ENCODE measurements at places on chromosomes 5 and 9.

DNA sequence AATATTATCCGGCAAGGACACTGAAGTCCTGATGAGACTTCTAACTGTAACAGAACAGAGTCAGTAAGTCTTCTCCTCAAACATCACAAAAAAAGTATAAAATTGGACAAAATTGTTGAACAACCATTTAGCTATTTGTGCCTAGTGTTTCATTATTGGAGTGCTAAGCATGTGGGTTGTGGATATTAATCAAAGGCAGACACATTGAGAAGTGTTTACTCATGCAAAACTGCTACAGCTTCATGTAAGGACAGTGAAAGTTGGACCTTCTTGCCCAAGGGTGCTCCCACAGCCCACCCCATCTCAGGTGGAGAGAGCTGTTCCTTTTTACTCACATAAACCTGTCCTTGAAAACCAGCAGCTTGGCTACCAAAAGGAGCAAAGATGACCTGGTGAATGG is 355.1 kb upstream of the DAB2 start:
- no peak for DNase-seq

- DNase-seq: no peak
Measured at GRCh38 chr9:121107881-121108280, 33.1 kb downstream of the CNTRL start.

GRCh38 chr5:133470841-133471240 is 141.5 kb downstream of the FSTL4 start:
- no peak for DNase-seq

DNA sequence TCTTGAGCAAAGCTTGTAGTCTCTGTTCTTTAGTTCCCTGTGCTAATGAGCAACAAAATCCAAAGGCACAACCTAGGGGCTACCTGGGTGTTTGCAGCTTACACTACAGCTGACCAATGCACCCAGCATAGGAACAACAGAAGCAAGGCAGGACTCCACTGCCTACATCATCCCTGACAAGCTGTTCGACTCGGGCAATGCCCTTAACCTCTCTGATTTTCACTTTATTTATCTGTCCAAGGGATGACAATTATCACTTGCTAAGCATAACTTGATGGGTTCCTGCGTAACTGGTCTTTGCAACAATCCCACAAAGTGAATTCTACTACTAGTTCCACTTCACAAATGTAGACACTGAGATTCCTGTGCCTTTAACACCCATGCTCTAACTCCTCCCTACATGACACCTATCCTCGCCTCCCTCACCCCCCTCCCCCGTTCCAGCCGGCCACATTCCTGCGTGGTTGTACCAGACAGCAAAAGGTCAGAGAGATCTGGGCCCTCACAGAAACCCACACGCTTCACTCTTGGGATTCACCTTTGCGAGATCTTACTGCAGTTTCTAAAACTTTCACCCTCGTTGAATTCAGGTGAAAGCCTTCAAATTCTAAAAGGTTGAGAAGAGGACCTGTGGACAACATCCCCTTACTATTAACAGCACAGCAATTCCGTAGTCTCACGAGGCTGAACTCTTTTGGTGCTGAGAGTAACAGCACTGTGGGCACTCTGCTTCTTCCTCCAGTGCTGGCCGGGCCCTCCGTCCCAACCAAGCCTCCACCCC is 995 bp downstream of the IPPK start:
- no peak for DNase-seq

DNA sequence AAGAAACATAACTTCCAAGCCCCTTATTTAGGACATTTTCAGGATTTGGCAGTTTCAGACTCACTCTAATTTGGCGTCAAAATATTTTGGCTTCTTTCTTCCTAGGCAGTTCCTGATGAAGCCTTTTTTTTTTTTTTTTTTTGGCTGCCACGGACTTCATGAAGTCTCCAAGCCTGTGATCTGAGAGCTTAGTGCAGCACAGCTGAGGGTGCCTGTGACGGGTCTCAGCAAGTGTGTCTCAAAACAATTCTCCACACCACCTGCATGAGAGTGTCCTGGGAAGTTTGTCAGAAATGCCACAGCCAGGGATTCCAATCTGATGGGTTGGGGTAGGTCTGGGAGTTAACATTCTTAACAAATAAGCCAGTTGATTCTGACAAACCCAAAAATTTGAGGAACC is 6.0 kb upstream of the ESM1 start:
- no peak for DNase-seq

DNA sequence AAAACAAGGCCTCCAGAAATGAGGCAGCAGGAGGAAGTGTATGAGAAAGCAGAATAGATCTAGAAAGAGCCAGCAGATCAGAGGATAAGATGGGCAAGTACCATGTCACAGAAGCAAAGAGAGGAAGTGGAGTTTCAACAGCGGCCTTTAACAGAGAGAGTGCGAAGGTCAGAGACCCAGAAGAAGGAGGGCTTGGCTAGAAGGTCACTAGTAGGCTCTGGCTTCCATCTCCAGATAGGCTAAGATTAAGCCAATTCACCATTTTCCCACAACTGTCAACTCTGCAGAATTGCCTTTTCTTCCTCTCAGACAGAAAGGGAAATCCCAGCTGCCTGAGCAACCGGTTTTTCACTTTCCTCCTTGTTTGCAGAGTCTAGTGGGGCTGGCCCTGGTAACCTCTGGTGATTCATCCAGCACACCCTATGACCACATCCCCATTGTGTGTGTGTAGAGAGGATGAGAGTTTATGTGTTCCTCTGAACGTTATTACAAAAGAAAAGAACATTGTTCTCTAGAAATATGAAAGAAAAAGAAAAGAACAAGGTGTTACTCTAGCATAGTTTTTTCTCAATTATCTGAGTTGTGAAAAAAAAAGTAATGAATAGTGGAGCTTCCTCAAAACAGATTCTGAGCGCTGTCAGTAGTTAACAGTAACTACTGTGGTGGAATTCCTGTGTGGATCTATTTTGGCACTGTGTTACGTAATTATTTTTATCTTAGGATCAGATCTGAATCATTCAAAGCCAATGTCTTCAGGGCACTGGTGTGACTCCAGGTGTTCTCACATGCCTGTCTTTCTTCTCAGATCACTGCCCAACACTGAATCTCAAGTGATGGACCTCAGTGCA is 220.4 kb downstream of the ARRDC3 start:
- no peak for DNase-seq

DNA sequence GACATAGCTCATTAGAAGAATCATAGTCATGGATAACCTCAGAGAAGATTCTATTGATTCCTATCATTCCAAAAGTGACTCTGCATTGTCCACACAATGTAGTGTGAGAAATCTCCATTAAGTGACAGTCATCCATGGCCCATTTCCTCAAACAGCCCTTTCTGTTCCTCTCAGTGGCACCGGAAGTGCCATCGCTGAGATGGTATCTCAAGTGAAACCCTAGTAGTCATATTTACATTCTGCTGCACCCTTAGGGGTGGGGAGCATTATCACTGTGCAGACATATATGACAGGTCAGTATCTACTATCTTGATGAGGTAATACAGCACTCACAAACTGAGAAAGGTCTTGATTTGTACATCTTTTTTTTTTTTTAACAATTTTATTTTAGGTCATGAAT is 55.4 kb upstream of the MIER3 start:
- DNase-seq: no peak

- no peak for DNase-seq
Measured at GRCh38 chr5:127652952-127653611, 4.2 kb downstream of the CTXN3 start.

GRCh38 chr5:132469380-132470009 is 21.1 kb downstream of the IRF1 start:
- no peak for DNase-seq

DNA sequence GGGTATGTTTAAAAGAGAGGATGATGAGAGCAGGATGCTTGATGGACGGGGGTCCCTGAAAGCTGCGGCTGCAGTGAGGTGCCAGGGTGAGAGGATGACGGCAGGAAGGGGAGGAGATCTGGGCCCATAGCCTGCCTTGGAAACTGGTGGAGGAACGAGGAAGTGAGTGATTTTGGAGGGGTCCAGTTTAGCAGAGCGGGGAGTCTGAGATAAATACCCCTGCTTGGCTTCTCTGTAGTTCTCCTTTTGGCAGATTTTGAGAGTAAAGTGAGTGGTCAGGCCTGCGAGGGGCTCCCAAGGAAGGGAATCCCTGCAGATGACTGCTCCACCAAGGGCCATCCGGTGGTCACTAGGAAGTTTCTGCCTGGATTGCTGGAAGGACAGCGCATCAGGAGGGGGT is 98.5 kb upstream of the PTCH1 start:
- DNase-seq: no peak

DNA sequence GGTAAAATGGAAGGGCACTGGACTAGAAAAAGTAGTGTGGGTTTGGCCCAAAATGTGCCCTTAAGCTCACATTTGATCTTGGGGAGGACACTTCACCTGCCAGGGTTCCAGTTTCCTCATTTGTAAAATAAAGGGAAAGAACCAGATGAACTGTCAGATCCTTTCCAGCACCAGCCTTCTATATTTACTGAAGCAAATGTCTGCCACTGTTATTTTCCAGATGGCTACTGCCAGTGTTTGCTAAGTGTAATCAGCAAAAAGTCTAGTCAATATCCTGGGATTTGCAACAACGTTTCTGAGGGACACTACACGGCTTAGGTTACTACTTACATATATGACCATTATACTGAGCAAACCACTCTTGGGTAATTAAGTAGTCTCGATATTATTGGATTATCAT is 340.3 kb downstream of the KCNN2 start:
- no peak for DNase-seq

GRCh38 chr9:4092793-4093709 is 206.8 kb downstream of the GLIS3 start:
- DNase-seq: no peak

- DNase-seq: no peak
Measured at GRCh38 chr5:158658446-158659230, 441.1 kb downstream of the EBF1 start.

- peak; percentile 30 for DNase-seq
Measured at GRCh38 chr5:180605554-180606214, 14.4 kb upstream of the SCGB3A1 start.

- no peak for DNase-seq
Measured at GRCh38 chr5:127820910-127821553, 117.8 kb downstream of the CCDC192 start.

DNA sequence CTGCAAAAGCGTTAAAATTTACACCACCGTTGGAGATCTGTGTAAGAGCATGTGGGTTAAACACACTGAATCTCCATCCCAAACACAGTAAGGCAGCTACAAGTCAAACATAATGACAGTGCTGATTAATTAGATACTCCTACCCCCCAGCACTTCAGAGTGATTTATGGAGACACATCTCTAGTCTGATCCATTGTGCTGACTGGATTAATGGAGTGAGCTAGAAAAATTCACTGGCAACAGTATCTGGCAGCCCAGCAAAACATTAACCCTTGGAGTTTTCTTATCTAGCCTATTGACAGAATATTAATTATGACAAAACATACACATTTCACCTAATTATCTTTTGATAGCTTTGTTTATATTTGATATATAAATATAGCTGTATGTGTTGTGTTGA is 188.6 kb upstream of the ISL1 start:
- no peak for DNase-seq

GRCh38 chr9:9752722-9753121 is 860.1 kb downstream of the PTPRD start:
- no peak for DNase-seq

GRCh38 chr9:81534138-81534875 is 155.0 kb downstream of the TLE1 start:
- DNase-seq: no peak

DNA sequence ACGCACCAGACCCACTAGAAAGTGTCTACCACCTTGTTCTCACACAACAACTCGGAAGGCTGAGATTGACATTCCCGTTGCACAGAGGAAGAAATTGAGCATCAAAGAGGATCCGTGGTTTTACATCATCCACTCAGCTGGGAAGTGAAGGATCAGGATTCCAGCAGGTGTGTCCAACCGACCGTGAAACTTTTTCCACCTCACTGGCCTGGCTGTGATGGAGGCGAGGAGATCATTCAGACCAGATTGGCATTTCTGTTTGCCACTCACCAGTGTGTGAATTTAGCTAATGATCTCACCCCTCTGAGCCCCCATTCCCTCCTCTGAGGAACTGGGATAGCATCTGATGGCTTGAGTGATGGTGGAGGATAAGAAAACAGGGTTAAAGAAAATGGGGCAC is 46.7 kb upstream of the CPLX2 start:
- DNase-seq: no peak

GRCh38 chr9:131282688-131283422 is 6.5 kb upstream of the FAM78A start:
- DNase-seq: no peak

GRCh38 chr5:59092758-59093157 is 509.9 kb downstream of the RAB3C start:
- no peak for DNase-seq

GRCh38 chr5:156356238-156356637 is 29.3 kb downstream of the SGCD start:
- DNase-seq: no peak

DNA sequence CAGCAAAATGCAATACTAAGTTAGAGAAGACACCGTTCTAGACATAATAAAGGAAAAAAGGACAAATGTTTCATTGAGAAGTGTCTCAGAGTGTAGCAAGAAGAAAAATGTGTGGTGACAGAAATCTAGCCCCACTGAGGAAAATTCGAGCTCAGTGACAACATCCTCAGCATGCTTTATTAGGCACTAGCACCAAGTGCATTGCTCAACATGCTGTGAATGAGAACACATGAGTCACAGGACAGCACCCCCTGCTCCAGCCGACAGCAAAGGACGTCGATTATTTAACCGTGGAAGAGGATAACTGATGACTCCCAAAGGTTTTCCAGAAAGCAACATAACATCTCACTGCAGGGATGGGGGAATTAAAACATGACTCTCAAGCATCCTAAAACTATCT is 182.7 kb downstream of the GNAQ start:
- DNase-seq: peak; percentile 49

DNA sequence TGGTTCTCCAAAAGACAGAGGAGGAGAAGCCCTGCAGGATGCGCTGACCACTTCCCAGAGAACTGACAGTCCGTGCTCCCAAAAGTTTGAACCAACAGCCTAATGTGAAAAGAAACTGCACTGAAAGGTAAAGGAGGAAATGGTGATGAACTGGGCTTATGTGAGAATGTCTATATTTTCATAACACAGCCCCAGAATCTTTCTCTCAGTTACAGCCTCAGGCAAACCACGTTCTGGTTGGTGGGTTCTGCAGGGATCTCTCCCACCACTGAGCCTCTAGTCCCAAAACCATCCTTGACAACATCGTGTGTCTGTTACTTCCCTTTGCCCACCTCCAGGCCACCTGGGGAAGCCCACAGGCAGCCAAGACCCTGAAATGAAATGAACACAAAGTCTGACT is 23.9 kb downstream of the SPARC start:
- DNase-seq: no peak

GRCh38 chr9:87077986-87078385 is 130.7 kb upstream of the GAS1 start:
- no peak for DNase-seq

All from putamen (tissue), 1 donor.